ENCODE measurements at places on chromosomes 2 and 18.

GRCh38 chr2:241490825-241491506, 17.4 kb downstream of the STK25 start:
- no peak for DNase-seq

DNA sequence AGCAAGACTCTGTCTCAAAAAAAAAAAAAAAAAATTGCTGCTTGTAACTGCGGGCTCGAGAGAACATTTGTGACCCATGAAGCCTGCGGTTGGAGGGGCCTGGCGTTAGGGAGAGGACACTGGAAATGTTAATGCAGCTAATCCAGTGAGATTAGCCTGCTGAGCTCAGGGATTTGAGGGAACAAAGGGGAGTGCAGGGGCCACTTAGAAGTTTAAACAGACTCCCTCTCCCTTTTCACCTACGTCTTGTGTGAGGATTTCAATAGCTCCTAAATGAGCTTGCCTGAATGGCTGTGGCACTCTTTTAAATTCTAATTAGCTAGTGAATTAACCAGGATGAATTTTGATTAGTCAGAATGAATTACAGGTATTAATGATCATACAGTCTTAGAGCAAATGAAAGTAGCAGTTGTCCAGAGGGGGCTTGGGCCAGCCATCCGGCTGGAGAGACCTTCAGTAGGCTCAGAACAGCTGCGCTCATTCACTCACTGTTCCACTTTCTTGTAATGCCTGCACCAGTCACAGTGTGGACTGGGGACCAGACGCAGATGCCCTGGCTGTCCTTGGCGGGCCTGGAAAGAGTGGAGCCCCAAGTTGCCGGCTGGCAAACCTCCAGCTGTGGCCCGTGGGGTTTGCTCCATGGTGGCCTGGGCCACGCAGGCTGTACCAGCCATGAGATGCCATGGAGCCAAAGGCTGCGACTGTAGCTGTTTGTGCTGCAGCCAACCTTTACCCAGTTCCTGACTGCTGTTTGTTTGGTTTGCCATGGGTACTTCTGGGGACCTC, 20.8 kb downstream of the LDLRAD4 start:
- DNase-seq: peak; percentile 35

GRCh38 chr2:168034616-168035015, 212.8 kb downstream of the STK39 start:
- no peak for DNase-seq

- DNase-seq: peak; percentile 40
Measured at GRCh38 chr2:45946023-45946422, 294.5 kb downstream of the PRKCE start.

DNA sequence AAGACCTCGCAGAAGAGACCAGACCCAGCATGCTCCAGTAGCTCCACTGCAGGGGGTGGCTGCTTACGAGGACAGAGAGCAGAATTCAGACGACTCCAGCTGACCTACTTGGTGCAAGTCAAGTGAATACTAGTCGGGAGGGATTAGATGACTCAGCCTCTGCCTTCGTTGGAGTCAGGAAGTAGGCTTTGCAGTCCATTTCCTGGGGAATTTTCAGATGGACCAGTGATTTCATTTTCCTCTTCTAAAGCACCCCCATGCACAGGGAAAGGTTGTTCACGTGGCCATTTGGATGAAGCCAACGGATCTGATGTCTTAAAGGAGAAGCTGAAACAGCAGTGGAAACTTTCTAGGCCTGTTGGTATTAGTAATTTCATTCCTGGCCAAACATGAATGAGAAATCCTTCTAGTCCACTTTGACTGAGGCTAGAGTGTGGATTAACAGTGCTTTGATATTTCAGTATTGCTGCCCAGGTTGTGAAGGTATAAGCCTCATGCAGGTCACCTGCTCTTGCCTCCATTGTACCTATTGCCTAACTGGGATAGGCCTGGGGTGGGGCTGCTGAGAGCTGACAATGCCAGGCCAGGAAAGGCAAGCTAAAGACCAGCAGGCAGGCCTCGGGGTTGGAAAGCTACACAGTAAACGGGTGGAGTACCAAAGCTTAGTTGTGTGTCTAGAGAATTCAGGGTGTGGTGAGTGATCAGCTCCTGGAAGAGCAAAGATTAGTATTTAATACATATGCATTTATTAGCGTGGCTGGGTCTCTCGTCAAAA, 117.6 kb upstream of the FOSL2 start:
- DNase-seq: no peak

DNA sequence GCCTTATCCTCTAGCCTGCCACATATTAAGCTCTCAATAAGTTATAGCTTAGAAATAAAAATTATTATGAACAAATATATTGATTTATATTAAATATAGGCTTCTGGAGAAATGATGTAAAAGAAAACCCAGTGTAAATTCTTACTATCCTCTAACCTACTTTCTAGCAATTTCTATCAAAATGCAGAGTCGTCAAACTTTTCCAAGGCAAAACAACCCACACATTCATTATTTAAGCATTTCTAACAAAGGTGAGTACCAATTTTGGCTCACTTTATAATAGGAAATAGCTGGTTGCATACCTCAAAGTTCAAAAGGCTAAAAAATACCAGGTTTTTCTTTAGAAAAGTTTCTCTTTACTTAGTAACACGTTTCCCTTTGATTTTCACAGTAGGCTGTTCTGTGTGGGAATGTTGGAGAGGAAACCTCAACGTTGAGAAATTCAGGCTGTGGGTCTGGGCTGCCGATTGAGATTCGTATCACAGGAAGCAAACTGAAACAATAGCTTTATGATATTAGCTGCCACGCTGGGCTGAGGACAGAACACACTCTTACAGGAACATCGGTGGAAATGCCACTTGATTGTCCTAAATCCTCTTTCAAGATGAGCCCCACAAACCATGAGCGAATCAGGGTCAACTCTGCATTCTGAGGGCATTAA, 53.0 kb downstream of the EPAS1 start:
- no peak for DNase-seq

DNA sequence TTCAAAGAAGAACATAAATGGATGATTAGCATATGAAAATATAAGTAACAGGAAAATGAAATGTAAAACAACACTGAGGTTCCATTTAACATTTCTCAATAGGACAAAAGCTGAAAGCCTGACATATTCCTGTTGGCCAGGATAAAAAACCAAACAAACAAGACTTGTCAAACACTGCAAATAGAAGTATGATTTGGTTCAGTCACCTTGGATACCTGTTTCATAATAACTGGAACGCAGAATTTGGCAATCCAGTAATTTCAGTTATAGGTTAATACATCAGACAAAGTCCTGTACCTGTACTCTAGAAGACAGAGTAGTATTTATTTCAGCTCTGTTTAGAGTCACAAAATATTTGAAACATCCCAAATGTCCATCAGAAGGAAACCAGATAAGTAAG, 16.5 kb upstream of the EVA1A start:
- no peak for DNase-seq

- DNase-seq: no peak
Measured at GRCh38 chr2:42328148-42328833, 32.7 kb downstream of the COX7A2L start.

- DNase-seq: no peak
Measured at GRCh38 chr2:221370857-221371211, 201.3 kb downstream of the EPHA4 start.

GRCh38 chr18:13276530-13277520, 58.3 kb downstream of the LDLRAD4 start:
- no peak for DNase-seq

DNA sequence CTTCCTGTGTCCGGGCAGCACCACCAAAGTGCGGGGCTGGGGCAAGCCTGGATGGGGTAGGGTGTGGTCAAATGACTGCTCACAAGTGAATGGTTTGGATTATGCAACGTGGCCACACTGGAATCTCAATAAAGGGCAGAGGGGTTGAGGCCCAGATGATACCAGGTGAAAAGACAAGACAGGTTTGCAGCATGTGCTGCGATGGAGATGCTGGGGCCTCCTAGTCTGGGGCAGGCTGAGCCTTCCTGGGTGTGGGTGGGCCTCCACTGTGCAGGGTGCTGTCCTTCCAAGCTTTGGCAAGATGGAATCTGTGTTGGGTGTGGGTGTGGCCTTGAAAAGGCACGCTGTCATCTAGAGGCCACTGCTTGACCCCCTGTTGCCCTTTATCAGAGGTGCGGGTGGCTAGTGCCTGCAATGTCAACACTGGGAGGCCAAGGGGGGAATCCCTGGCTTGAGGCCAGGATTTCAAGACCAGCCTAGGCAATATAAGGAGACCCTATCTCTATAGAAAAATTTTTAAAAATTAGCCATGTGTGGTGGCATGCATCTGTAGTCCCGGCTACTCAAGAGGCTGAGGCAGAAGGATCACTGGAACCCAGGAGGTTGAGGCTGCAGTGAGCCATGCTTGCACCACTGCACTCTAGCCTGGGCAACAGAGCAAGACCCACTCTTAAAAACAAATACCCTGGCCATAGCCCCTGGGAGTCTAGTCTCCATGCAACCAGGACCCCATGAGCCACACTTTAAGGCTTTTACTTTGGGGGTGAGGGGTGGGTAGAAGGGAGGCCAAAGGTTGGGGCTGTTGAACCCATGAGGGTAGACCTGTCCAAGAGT, 13.8 kb downstream of the RRM2 start:
- no peak for DNase-seq

- DNase-seq: peak; percentile 80
Measured at GRCh38 chr2:234292205-234292961, 204.5 kb downstream of the ARL4C start.

Measured in activated CD8-positive, alpha-beta memory T cell treated with anti-CD3 and anti-CD28 coated beads for 24 hours (primary cell).